ENCODE measurements at places on chromosomes 13 and 19. TPM values are rescaled to one million over a fixed set of nuclear protein-coding genes. Genes with fewer than 3 reads are reported as not detected.

DNA sequence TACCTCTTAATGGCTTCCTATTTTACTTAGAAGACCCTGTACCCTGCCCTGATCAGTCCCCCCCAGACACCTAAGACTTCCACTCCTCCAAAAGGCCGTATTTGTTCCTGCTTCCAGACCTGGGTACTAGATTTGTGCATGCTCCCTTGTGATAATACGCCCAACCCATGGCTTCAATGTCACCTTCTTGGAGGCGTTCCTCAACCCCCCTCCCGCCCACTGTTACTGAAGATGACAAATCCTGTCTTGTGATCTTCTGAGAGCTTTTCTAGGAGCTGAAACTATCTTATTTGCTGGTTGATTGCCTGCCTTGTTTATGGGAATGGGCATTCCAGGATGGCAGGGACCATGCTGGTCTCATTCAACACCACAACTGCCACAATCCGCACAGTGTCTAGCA, 9.4 kb downstream of the SLC25A23 start:
- DNase-seq = no peak

The GNG7 gene
- not detected for total RNA-seq

- no peak for DNase-seq
Observed at GRCh38 chr19:56718231-56718630, 46.7 kb upstream of the ZNF835 start.

The BRME1 gene
- 0.32 TPM for total RNA-seq

The CABP5 gene
- not detected for total RNA-seq

- DNase-seq = no peak
Observed at GRCh38 chr19:42412227-42412626, 15.0 kb downstream of the LIPE start.

The HTR2A gene
- under 0.01 TPM for total RNA-seq

DNA sequence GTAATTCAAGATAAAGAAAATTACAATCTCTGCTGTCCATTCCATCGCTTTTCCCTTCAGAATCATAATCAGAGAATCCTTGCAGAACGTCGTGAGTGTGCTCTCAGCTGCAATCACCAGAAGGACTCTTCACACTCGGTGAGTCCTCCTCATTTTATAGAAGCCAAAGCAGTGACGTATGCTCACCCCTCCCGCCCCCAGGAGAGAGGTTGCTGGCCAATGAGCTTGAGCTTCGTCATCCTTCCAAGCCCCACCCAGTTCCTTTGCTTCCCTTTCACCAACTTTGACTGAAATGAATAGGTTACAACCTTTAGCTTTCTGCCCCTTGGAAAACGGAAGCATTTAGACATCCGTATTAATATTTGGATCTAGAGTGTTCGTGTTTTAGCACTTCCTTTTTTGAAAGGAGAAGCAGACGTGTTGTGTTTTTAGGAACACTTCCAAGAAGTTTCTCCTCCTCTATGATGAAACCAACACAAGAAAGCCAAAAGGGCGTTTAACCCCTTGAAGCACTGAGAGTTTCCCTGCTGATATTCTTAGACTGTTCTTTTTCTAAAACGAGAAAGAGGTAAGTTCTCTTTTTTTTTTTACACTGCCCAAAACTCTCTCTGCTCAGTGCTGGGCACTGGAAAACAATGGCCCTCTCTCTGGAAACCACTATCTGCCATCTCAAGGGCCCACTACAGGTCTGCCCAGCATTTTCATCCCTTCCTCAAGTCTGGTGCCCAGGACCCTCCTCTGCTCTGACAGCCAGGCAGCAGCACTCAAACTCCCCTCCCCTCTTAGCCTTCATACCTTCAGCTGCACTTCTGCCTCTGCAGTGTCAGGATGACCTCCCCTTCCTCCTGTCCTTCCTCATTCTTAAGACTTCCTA, 44.3 kb upstream of the CEACAM21 start:
- DNase-seq = peak; percentile 10

- peak; percentile 67 for DNase-seq
Observed at GRCh38 chr19:2578391-2578890, 102.5 kb downstream of the GADD45B start.

DNA sequence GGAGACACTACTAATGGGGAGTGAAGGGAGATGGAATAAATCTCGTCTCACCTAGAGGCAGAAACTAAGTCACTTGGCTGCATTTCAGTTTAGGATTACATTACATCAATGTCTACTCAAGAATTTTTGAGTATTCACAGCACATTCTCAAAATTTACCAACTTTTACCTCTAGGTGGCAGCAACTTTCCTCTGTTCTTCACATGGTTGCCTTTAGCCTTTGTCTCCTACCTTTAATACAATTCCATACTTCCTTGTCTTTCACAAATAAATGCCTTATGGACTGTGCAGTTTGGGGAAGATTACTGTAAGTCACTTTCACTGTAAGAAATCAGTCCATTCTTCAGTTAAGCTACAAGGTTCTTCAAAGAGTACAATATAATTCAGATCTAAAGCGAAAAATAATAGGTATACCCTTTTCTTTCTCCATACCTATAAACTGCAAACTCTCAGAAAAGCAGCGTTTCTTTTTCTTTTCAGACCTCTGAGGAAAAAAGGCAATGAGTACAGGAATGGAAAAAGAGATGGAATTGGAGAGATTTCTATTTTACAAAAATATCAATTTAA, 379.4 kb downstream of the KLF12 start:
- DNase-seq = peak; percentile 52

The PTPRH gene
- 3.9 TPM for total RNA-seq

The KRTDAP gene
- total RNA-seq = not detected

DNA sequence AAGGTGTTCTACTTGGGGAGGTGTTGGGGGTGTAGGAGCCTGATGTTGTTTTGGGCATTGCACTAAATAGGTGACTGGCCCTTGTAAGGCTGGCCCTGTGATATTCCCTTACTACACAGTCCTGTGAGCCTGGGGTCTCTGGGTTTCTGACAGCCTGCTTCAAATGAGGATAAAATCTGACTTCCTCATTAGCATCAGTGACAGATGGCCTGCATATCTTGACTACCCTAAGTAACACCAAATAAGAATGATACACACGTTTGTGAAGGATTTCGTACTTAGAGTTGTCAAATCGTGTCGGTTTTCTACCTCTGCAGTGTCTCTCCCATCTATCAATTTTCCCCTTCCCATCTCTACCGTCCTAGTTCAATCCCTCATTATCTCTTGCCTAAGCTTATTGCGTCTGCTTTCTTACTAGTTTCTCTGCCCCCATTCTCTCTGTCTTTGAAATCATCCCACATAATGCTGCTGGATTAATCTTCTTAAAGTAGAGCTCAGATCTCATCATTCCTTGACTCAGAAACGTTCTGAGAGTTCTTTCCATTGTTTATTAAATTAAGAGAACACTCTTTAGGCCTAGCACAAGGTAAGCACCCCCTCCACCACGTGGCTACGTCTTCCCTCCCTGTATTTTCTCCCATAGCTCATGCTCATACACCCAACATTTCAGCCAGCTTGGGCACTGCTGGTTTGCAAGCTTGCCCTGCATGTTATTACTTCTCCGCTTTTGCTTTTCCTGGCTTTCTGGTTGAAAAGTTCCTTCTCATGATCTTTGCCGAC, 26.2 kb upstream of the CNMD start:
- no peak for DNase-seq

DNA sequence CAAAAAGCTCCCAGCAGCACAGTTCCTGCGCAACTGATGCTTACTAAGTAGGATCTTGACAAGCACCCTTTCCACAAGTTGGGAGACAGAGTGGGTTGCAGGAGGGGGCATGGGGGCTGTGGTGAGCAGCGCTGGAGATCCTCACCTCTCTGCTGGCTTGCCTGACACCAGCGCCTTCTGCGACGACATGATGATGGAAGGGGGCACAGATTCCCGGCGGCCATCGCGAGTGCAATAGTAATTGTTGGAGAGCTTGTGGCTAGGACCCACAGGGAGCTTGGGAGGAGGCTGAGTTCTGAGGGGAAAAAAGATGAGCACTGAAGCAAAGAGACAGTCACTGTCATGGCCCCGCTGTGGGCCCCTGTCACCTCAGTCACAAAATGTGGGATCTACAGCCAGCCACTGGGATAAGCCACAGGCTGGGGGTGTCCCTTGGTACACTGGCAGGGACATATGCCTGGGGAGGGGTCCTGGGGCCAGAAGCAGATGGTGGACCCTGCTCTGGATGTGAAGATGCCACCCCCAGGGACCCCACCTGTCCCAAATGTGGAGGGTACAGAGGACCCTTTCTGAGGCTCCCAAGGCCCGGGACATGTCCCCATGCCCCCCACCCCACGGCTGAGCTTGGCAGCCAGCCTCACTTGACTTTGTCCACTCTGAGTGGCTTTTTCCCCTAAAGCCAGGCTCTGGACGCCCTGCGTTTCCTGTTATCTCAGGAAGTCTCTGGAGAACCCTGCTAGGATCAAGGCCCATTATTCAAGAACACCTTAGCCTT, 4.6 kb downstream of the NDUFA7 start:
- DNase-seq = no peak

DNA sequence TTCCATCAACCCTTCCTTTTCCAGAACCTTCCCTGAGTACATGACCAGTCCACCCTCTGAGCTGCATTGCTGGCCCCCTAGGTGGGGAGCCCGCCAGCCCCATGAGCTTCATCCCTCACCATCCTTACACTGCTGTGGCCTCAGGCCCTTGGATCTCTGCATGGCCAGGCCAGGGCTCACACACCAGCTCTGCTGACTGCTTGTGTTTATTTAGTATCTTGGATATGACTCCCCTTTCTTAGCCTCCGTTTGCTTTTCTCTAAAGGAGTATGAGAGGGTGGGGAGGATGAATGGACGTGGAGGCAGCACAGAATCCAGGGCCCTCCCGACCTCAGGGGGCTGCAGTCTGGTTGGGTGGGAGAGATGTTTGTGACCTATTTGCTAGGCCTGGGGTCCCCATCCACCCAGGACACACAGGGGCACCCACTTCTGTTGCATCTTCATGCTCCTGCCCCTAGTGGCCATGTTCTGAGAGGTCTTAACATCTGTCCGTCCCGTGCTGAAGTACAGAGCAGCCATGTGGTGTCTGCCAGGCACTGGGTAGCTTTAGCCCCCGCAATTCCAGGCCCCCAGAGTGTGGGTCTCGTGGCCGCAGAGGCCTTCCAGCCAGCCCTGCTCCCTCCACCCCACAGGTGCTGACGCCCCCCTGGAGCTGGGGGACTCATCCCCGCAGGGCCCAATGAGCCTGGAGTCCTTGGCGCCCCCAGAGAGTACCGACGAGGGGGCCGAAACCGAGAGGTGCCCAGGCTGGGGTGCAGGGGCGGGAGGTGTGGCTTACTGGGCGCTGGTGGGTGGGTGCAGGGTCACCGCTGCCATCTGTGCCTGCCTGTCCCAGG, 13.0 kb downstream of the ARHGEF1 start:
- DNase-seq = no peak

DNA sequence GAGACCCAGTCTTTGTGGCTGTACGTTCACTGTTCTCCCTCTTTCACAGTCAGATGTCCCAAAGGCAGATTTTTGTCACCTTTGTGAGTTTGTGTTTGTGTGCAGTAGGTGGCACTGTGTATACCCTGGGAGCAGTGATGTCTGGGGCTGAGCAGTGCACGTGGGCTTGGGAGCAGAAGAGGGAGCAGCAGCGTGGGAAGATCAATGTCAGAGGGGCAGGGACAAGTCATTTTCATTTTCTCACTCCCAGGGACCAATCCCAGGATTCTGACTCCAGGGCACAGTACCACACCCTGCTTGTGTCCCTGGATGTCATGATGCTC, 2.0 kb upstream of the PSG6 start:
- DNase-seq = no peak

- DNase-seq = peak; percentile 68
Observed at GRCh38 chr19:18677156-18677555, 6.3 kb upstream of the CRTC1 start.

- DNase-seq = no peak
Observed at GRCh38 chr13:72198042-72198441, 331.0 kb upstream of the DACH1 start.

Data from fibroblast of villous mesenchyme (primary cell).